Gastroesophageal sphincter (tissue), 4 donors: ENCODE measurements at places on chromosomes 1 and 21. TPM values are rescaled to one million over a fixed set of nuclear protein-coding genes. Genes with fewer than 3 reads are reported as not detected.

GRCh38 chr1:92851729-92852128, 19.9 kb downstream of the RPL5 start:
- no peak for ATAC-seq

- no peak for ATAC-seq
Measured at GRCh38 chr1:97553971-97554370, 366.9 kb downstream of the DPYD start.

GRCh38 chr1:205287076-205287475, 34.5 kb downstream of the NUAK2 start:
- no peak for ATAC-seq

DNA sequence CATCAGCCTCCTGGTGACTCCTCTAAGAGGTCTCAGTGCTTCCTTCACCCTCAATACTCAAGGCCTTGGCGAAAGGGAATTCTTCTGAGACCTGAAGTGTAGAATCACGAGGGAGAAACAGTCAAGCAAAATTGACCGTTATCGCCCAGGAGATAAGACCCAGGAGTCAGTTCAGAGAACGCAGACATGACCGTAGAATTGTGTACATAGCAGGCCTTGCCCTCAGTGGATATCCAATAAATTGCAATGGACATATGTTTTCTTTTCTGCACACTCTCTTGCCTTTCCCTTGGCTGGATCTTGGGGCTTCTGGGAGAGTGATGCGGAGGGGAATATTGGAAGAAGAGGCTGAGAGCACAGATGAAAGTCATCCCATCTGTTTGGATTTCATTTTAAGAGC, 15.7 kb upstream of the ETS2 start:
- ATAC-seq = no peak

GRCh38 chr1:223710179-223711133, 1.9 kb upstream of the CAPN2 start:
- no peak for ATAC-seq

- ATAC-seq = no peak
Measured at GRCh38 chr1:245583081-245583480, 428.3 kb downstream of the KIF26B start.

GRCh38 chr1:111862599-111862998, 106.9 kb downstream of the DDX20 start:
- no peak for ATAC-seq

Gene GART
- 74.2 TPM for total RNA-seq

Gene CA6
- not detected for total RNA-seq
